Renal pelvis (tissue), 12 donors: ENCODE measurements at places on chromosomes 2 and 18. TPM values are rescaled to one million over a fixed set of nuclear protein-coding genes. Genes with fewer than 3 reads are reported as not detected.
A peak's percentile ranks its signal among the peaks of the same experiment; 100 is the strongest.

Gene GYPC
- polyA plus RNA-seq: 57.1 TPM

Gene SCN7A
- 13.0 TPM for polyA plus RNA-seq

Gene SCYGR6
- not detected for polyA plus RNA-seq

- no peak for DNase-seq
These were observed 47.1 kb upstream of the REL start for GRCh38 chr2:60834270-60834717.

DNA sequence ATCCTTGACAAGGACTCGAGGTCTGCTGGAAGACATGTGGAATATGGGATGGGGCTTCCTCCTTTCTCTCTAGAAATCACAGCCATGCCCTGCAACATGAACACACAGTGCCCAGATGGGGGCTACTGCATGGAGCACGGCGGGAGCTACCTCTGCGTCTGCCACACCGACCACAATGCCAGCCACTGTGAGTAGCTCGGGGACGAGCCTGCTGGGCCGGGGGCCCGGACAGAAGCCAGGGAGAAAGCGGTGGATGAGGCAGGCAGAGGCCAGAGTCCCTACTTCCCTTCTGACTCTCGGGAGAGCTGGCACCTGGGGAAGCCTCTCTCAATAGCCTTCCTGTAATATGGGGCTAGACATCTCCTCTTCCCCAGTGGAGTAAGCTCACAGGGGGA is 50.5 kb downstream of the SNED1 start:
- no peak for DNase-seq

GRCh38 chr2:207868855-207869596 is 99.3 kb upstream of the FZD5 start:
- no peak for DNase-seq

- DNase-seq: no peak
These were observed 106.8 kb upstream of the SPATS2L start for GRCh38 chr2:200199576-200200263.

DNA sequence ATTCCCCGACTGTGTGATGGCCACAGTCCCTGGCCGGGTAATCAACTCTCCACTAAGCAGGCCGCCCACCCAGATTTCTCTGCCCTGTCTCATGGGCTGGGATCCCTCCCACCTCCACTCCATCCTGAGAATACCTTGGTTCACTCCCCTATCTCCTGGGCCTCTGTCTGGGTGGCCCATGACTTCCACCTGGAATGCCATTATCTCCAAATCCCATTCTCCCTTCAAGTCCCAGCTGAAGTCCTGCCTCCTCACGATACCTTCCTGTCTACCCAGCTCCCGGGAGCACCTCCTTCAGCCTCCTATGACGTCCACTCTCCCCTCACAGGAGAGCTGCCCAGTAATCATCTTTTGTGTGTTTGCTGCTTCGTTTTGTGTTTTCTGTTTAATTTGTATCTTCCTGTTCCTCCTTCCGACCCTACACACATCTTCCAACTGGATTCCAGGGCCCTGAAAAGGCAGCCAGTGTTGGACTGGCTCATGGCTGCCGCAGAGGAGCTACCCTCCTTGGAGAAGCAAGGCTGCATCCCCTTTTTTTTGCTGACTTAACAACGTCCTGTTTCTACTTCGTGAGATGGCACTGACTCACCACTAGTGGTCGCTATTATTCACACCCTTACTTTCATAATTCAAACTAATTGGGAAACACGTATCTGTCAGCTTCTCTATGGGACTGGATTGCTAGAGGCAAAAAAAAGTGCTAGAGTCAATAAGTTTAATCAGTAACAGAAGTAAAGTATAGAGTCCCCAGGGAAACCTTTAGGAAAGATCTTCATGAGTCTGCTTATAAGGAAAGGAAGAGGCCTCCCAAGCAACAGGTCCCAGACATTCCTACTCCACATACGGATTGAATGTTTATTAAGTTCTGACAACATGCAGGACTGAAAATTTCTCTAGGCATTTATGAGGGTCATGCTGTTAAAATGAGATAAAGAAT is 171.9 kb upstream of the GATA6 start:
- DNase-seq: no peak

- DNase-seq: peak; percentile 75
These were observed 268.9 kb downstream of the TDRD15 start for GRCh38 chr2:21392649-21393048.
